ENCODE measurements at places on chromosomes 13 and 19.

DNA sequence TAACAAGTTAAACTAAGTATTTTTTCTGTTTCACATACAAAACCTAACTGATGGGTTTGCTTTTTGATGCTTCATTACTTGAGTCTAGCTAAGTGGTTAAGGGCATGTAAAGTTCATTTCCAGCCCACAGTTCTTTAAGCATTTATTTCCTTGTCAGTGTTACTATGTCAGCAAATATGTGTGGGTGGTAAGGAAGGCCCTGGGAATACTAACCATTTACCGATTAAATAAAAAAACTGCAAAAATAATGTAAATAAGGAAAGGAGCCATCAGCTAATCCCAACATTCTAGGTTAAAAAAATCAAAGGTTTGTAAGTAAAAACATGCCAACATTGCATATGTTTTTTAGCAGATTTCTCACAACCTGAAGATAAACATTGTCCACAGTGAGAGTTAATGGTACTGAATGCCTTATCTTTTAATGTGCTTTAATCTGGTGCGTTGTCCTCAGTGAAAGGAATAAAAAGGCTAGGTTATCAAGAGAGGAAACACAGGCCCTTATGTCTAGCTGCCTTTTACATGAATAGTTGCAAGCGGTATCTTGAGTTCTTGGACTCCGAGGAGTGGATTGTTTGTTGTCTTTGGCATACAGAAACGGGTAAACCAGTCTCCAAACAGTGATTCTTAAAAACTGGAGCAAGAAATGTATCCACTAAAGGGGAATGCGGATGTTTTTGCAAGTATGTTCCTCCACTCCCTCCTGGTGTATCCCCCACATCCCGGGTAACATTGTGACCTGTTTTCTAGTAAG is 949.6 kb upstream of the SLC10A2 start:
- no peak for DNase-seq

DNA sequence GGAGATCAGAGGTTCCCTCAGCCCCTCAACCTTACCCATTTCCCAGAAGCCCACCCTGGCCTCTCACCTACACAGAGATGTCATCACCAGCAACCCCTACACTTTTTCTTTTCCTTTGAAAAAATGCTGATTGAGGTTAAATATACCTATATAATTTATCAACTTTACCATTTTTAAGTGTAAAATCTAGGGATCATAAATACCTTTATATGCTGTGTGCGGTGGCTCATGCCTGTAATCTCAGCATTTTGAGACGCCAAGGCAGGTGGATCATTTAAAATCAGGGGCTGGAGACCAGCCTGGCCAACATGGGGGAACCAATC is 3.1 kb downstream of the KIR2DL4 start:
- DNase-seq, result no peak

DNA sequence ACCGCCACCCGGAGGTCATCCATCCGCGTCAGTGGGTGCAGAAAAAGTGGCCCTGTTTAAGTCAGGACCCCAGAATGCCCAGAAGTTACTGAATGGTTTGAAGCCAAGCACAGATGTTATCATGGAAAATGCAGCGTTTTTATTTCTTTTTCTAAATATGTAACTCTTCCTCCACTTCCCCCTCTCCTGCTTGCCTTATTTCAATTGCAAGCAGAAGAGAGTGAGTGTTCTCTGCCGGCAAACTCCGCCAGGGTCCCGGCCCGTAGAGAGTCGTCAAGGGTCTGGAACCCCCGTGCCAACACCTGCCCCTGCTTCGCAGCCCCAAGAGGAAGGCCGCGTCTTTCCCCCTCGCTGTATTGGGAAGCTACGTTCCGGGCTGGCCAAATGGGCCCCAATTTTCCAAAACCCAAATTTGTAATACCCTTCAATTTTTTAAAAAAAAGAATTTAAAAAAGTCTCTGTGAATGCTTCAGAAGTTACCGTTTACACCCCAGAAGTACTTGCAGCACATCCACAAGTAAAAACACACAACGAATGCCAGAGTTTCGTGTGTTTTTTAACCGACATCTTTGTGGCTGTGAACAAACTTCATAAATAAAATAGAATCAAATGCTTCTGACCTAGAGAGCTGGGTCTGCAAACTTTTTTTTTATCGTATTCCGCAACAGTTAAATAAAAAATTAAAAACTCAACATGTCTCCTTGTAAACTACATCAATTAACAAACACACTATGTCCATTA is 712 bp upstream of the PDX1 start:
- DNase-seq, result no peak

DNA sequence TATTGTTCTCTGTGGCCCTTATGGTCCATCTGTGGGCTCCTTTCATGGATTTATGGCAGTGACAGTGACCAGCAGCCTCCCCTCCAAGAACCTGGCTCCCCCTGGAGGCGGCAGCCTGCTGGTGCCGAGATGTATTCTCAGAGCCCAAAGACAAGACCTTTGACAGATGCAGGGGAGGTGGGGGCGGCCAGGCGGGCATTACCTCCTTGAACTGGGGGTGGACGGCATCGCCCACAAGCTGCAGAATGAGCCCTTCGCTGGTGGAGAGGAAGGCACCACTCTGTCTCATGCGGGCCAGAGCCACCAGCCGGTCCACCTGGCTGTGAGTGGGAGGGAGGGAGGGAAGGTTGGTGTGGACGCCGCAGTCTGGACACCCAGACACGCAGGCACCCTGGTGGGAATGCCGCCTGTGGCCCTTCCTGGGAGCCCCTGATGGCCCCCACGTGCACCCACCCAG is 6.6 kb downstream of the ISOC2 start:
- DNase-seq, result peak; percentile 55

GRCh38 chr13:66618702-66619101 is 611.4 kb downstream of the PCDH9 start:
- DNase-seq, result no peak

- no peak for DNase-seq
Observed at GRCh38 chr13:77345150-77345780, 18.4 kb upstream of the MYCBP2 start.

DNA sequence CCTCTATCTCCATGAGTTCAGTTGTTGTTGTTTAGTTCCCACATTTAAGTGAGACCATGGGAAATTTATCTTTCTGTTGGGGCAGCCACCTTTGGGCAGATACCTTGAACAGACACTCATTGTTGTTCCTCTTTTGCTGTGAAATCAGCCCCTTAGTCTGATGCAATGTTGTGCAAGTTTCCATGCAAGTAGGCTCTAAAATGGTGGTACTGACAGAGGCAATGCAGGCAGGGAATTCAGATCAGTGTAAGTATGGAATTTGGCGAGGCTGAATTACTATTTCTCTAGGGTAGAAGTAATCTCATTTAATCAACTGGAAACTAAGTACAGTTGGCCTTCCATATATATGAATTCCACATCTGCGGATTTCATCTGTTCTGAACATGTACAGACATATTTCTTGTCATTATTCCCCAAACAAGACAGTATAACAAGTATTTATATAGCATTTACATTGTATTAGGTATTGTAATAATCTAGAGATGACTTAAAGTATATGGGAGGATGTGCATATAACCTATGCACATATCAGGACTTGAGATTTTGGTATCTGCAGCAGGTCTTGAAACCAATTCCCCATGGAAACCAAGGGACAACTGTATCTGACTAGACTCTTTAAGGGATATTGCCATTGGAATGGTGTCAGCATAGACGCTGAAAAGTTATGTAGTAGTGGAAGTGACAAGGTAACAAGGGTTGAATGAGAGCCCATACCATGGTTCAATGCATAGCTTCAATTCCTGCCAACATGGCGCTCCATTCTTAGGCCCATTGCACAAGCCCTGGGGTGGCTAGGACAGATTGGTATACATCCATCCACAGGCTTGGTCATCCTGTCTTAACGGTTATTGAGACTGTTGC is 281.5 kb upstream of the HTR2A start:
- DNase-seq, result no peak

DNA sequence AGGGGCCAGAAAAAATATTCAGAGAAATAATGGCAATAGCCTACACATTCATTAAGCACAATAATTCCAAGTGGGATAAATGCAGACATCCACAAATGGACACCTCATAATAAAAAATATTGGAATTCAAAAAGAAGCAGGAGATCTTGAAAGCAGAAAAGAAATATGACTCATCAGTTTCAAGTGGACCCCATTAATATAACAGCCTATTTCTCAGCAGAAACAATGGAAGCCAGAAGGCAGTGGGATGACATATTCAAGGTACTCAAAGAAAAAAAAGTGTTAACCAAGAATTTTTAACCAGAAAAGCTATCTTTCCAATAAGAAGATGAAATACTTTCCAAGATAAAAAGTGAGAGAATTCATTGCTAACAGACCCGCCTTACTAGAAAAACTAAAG is 48.4 kb upstream of the CYP2A13 start:
- DNase-seq, result no peak

GRCh38 chr13:41212881-41213280 is 18.5 kb upstream of the KBTBD7 start:
- no peak for DNase-seq

GRCh38 chr13:36438594-36439483 is 6.5 kb downstream of the CCNA1 start:
- no peak for DNase-seq

GRCh38 chr13:20182231-20182846 is 10.4 kb downstream of the GJB2 start:
- no peak for DNase-seq

Measured in RWPE2 (cell line).